Activated CD4-positive, alpha-beta T cell treated with anti-CD3 and anti-CD28 coated beads, Interleukin-2, amount 10 ng/mL, durations not matched to agents 24 days and 14 days (primary cell): ENCODE measurements at places on chromosomes 1 and 21. TPM values are rescaled to one million over a fixed set of nuclear protein-coding genes. Genes with fewer than 3 reads are reported as not detected.
A peak's percentile ranks its signal among the peaks of the same experiment; 100 is the strongest.

DNA sequence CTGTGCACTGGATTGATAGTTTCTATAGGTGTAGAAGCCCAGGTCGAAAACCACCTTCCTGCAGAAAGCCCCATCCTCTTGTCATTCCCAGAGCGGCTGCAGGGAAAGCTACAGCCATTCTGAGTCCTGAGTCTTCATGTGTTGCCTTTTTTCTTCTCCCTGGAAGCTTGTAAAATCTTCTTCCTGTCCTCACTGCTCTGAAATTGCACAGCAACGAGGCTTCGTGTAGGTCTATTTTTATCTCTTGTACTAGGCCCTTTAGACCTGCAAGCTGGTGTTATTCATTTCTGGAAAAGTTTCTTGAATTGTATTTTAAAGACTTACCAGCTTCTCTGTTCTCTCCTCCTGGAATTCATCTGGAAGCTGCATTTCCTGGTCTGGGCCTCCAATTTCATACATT, 44.2 kb upstream of the ETS2 start:
- peaks cover 9% of the 10 kb centered on the region for H3K4me1 ChIP-seq
- no peak overlapping the region for H3K4me3 ChIP-seq
- no peak for DNase-seq
- H3K27ac ChIP-seq = no peak overlapping the region
- H3K36me3 ChIP-seq = peaks cover 3% of the 10 kb centered on the region

DNA sequence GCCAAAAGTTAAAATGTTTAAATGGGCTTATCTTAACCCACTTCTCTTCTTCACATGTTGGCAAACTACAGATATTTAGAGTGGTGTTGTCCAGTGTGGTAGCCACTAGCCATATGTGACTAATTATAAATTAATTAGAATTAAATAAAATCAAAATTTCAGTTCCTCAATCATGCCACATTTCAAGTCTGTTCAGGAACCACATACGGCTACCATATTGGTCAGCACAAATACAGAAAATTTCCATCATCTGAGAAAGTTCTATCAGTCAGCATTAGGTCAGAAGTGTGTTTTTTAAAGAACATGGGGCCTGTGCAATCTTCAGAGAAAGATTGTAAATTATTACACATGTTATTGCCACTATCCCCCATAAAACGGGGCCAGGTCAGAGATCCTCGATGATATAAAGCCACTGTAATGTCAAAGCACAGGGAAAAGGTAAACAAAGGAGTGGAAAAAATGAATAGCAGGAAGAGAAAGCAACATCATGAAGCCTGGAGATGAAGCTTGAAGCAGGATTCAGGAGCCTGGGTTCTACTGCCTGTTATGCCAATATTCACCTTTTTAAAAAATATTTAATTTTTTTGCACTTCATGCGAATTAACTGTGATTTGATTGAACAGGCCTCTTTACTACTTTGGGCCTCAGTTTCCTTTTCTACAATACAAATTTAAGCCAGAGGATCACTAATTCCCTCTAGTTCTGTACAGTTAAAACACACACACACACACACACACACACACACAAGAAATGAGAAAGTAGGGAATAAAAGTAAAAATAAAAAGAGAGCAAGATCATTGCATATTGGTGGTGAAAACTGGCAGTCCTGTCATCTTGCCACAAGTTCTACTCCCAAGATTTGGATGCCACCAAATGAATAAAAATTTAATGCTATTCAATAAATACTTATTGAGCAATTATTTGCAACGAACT, 2.3 kb downstream of the RSBN1 start:
- H3K4me1 ChIP-seq = peaks cover 33% of the 10 kb centered on the region
- peak overlapping the region; percentile 96 for H3K4me3 ChIP-seq
- peaks cover 37% of the 10 kb centered on the region for H3K36me3 ChIP-seq
- no peaks in the 10 kb centered on the region for H3K27me3 ChIP-seq
- peak overlapping the region; percentile 63 for H3K27ac ChIP-seq

- H3K36me3 ChIP-seq = peaks cover 8% of the 10 kb centered on the region
- H3K27me3 ChIP-seq = no peaks in the 10 kb centered on the region
- H3K4me1 ChIP-seq = no peaks in the 10 kb centered on the region
- no peak overlapping the region for H3K27ac ChIP-seq
- H3K4me3 ChIP-seq = no peak overlapping the region
- no peak for DNase-seq
Observed at GRCh38 chr1:22498463-22498862, 46.8 kb downstream of the ZBTB40 start.

DNA sequence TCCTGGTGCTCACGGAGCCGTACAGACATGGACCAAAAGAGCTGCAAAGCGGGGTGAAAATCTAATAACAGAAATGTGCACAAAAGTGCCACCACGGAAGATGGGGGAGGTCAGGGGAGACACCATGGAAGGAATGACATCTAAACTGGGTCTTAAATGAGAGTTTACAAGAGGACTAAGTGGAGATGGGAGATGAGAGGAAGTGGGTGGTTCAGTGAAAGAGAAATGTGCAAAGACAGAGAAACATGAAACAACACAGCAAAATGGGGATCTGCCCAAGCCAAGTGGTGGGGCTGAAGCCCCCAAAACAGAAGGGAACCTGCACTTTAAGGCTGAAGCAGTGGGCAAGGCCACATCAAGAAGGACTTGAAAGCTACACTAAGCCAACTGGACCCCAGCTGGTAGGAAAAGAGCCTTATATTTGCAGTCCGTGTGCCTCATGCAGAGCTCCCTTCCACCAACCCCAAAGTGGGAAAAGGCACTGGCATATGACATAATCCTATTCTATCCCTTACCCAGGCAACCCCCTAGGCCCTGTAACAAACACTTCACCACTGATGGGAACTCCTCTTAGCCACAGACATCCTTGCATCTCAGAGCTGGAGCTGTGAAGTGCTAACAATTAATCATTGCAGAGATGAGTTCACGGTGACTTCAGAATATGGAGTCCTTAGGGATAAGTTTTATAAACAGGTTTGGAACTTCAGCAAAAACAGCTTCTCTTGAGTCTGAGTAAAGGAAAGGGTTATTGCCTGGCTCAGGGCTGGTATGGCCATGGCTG, 198.6 kb upstream of the EDN2 start:
- H3K36me3 ChIP-seq = no peaks in the 10 kb centered on the region
- H3K27me3 ChIP-seq = no peaks in the 10 kb centered on the region
- peak overlapping the region; percentile 79 for H3K27ac ChIP-seq

- H3K36me3 ChIP-seq = no peaks in the 10 kb centered on the region
- DNase-seq = no peak
- H3K4me3 ChIP-seq = no peak overlapping the region
- H3K27ac ChIP-seq = no peak overlapping the region
Observed at GRCh38 chr1:202862679-202863560, 26.0 kb downstream of the RABIF start.

SPTA1 gene
- not detected in 2 replicates for total RNA-seq

UMODL1 gene
- not detected in 2 replicates for total RNA-seq

GRCh38 chr1:84353695-84354094, 44.6 kb upstream of the DNASE2B start:
- no peaks in the 10 kb centered on the region for H3K27me3 ChIP-seq
- H3K4me1 ChIP-seq = no peaks in the 10 kb centered on the region
- H3K27ac ChIP-seq = no peak overlapping the region
- no peak overlapping the region for H3K4me3 ChIP-seq

- H3K27ac ChIP-seq = no peak overlapping the region
- H3K4me3 ChIP-seq = no peak overlapping the region
- H3K36me3 ChIP-seq = no peaks in the 10 kb centered on the region
- peaks cover 10% of the 10 kb centered on the region for H3K27me3 ChIP-seq
- H3K4me1 ChIP-seq = no peaks in the 10 kb centered on the region
- DNase-seq = no peak
Observed at GRCh38 chr1:198024782-198025181, 107.6 kb downstream of the LHX9 start.

GRCh38 chr21:17389311-17389710, 123.5 kb upstream of the CXADR start:
- H3K4me1 ChIP-seq = no peaks in the 10 kb centered on the region
- H3K36me3 ChIP-seq = no peaks in the 10 kb centered on the region
- peaks cover 3% of the 10 kb centered on the region for H3K27me3 ChIP-seq
- H3K4me3 ChIP-seq = no peak overlapping the region

- H3K4me1 ChIP-seq = no peaks in the 10 kb centered on the region
- H3K27ac ChIP-seq = no peak overlapping the region
- no peaks in the 10 kb centered on the region for H3K27me3 ChIP-seq
- H3K36me3 ChIP-seq = no peaks in the 10 kb centered on the region
- H3K4me3 ChIP-seq = no peak overlapping the region
- DNase-seq = no peak
Observed at GRCh38 chr21:40013001-40013735, 145.9 kb downstream of the PCP4 start.

GRCh38 chr21:27570306-27570868, 603.5 kb upstream of the ADAMTS5 start:
- H3K4me1 ChIP-seq = no peaks in the 10 kb centered on the region
- no peak for DNase-seq
- no peak overlapping the region for H3K4me3 ChIP-seq
- no peaks in the 10 kb centered on the region for H3K36me3 ChIP-seq
- H3K27me3 ChIP-seq = no peaks in the 10 kb centered on the region

- no peak overlapping the region for H3K27ac ChIP-seq
- H3K27me3 ChIP-seq = peaks cover 7% of the 10 kb centered on the region
- no peaks in the 10 kb centered on the region for H3K36me3 ChIP-seq
- no peak overlapping the region for H3K4me3 ChIP-seq
Observed at GRCh38 chr1:44617703-44618029, 56.6 kb downstream of the TMEM53 start.

DNA sequence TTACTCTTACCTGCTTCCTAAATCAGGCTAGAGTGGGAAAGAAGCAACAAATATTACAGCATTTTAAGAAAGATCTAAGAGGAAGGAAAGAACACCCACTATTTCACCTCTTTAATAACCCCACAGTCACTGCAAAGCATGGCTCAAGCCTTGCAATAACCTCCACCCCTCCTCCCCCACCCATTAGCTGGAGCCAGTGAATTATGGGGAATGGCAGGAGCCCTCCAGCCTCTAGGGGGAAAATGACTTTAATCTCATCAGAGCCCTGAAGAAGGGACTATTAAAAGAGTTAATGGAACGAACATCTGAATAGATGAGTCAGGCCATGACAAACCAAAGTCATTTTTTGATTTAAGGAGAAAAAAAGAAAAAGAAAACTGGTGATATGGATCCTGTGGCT, 630.7 kb upstream of the PLXNA2 start:
- H3K36me3 ChIP-seq = no peaks in the 10 kb centered on the region
- no peaks in the 10 kb centered on the region for H3K27me3 ChIP-seq
- H3K4me3 ChIP-seq = no peak overlapping the region
- H3K4me1 ChIP-seq = no peaks in the 10 kb centered on the region

GRCh38 chr1:231172411-231172810, 10.6 kb downstream of the TRIM67 start:
- peaks cover 42% of the 10 kb centered on the region for H3K27me3 ChIP-seq
- H3K4me1 ChIP-seq = peaks cover 2% of the 10 kb centered on the region
- H3K4me3 ChIP-seq = no peak overlapping the region
- no peak for DNase-seq

FAM72A gene
- total RNA-seq = 29.1 and 35.5 TPM in 2 replicates

SH2D5 gene
- total RNA-seq = 0.23 and 0.24 TPM in 2 replicates

- H3K27ac ChIP-seq = no peak overlapping the region
- H3K4me1 ChIP-seq = peaks cover 14% of the 10 kb centered on the region
- H3K36me3 ChIP-seq = peaks cover 15% of the 10 kb centered on the region
Observed at GRCh38 chr1:44950434-44950833, 36.0 kb downstream of the EIF2B3 start.

DNA sequence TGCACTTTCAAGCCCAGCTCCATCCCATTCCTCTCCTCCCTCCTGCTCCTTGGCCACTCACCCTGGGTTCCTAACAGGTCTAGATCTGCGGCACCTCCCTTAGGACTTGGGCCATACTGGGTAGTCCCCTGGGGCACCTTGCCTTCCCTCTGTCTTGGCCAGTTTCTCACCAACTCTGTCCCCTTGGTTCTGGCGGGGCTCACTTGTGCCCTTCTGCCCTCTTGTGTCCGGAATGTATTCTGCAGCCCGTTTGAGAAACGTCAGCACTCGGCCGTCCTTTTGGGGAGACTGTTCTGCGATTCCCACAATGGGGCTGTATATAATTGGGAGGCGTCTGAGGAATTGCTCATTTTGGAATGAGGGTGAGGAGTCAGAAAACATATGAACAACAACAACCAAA, 162.4 kb downstream of the ZSCAN20 start:
- H3K36me3 ChIP-seq = no peaks in the 10 kb centered on the region
- H3K27ac ChIP-seq = no peak overlapping the region
- H3K27me3 ChIP-seq = peaks cover 18% of the 10 kb centered on the region
- H3K4me3 ChIP-seq = no peak overlapping the region

DNA sequence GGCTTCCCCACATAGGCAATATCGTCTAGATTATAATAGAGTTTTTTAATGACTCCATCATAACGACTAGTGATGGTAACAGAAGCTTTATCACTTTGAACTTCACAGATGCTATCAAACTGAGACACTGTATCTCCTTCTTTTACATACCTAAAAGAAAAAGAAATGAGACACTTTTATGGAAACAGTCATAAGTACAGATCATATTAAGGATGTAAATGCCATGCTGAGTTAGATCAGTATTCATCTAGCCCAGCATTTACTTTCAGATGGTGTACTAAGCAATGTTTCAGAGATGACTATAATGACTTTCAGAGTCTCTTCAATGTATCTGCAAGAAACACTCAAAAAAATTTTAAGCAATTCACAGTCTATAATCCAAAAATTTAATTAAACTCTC, 18.9 kb downstream of the DBT start:
- H3K27ac ChIP-seq = no peak overlapping the region
- H3K36me3 ChIP-seq = peaks cover 37% of the 10 kb centered on the region
- no peak overlapping the region for H3K4me3 ChIP-seq
- no peaks in the 10 kb centered on the region for H3K27me3 ChIP-seq
